T1000 (cell line): ENCODE measurements at places on chromosomes 5 and 9.

- peak; percentile 76 for DNase-seq
Measured at GRCh38 chr5:153629027-153629895, 138.8 kb downstream of the GRIA1 start.

DNA sequence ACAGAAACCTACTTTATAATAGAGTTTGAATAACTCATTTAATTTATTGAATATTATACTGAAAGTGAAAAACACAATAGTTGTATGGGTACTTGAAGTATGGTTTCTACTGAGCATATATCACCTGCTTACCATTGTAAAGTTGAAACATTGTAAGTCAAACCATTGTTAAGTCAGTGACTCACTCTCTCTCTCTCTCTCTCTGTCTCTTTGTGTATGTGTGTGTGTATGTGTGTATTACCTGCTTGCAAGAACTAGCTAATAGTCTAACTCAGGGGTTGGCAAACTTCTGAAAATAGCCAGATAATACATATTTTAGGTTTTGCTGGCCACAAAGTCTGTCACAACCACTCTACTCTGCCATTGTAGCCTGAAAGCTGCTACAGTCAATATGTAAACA lies 564.3 kb upstream of the ZNF608 start:
- no peak for DNase-seq

GRCh38 chr5:111679611-111680010 lies 77.4 kb downstream of the NREP start:
- DNase-seq: no peak

DNA sequence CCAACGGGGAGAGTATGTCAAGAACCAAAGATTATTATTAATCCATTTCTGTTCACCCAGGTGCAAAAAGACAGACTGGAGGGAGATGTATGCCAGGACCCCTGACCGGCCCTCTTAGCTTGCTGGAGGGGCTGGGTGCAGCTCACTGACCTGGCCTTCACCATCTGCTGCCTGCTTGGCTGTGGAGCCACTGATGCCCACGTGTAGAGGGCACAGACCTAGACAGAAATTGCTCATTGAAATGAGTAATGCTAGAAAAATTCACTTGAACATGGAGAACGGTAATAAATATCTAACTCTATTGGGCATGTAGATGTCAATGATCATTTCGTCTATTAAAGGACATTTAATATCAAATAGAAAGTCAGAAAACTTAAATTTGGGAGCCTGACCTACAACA lies 58.8 kb upstream of the ERCC6L2 start:
- no peak for DNase-seq

GRCh38 chr5:54518146-54518817 lies 723 bp downstream of the SNX18 start:
- DNase-seq: no peak

GRCh38 chr5:173972607-173972924 lies 16.4 kb upstream of the C5orf47 start:
- DNase-seq: no peak

GRCh38 chr9:97388721-97389238 lies 23.1 kb upstream of the TDRD7 start:
- no peak for DNase-seq

- peak; percentile 25 for DNase-seq
Measured at GRCh38 chr9:76255781-76256455, 138.3 kb downstream of the RFK start.

GRCh38 chr9:82367929-82368328 lies 379.4 kb downstream of the SPATA31D1 start:
- DNase-seq: no peak

DNA sequence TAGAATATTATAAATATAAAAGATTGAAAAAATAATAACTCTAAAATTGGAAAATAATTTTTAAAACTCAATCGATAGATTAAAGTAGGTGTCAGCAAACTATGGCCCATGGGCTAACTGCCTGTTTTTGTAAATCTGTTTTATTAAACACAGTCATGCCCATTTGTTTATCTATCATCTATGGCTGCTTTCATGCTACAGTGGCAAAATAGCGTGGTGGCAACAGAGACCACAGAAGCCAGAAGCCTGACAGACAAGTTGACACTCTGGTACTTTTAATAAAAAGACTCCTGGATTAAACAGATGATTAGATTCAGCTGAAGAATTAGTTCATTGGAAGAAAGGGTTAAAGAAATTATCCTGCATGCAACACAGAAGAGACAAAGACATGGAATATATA lies 400.7 kb upstream of the RORB start:
- no peak for DNase-seq

GRCh38 chr5:424301-425110 lies 18.5 kb upstream of the EXOC3 start:
- peak; percentile 13 for DNase-seq

DNA sequence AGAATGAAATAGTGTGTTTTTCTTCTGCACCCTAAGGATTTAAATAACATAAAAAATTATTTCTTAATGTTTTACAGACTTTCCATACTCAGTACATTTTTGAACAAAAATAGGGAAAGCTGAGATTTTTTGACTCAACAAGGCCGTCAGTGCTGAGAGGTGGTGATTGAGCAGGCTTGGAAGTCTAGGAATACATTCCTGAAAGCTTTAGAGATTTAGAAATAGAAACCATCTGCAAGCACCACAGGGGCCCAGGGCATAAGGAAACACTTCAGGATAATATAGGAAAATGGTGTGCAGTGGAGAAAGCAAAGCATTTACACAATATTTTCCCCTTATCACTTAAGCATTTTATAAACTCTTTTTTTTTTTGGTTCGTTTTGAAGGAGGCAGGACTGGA lies 5.2 kb downstream of the BASP1 start:
- no peak for DNase-seq

GRCh38 chr5:165569551-165569950 lies 2064.1 kb downstream of the MAT2B start:
- no peak for DNase-seq

GRCh38 chr9:2241461-2241835 lies 226.3 kb downstream of the SMARCA2 start:
- no peak for DNase-seq

DNA sequence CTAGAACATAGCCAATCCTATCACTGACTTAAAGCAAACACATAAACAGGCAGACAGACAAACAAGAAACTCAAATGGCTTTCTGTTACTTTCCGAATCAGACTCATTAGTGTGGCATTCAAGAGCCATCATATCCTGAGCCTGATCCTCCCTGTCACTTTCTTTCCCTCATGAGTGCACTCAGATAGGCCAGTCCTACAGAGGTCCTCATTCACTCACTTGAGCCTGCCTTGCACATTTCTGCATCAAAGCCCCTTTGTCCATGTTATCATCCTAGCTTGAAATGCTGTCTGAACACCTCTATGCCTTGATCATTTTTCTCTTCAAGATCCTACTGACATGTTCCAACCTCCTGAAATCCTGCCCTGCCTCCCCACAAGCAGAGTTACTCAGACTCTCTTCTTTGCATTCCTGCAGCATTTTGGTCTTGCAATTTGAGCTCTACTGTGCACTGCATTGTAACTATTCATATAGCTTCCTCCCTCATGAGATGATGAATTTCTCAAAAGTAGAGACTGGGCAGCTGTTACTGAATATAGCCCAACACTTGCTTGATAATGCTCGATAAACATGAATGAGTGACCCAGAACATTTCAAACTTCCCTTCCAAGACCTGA lies 126.9 kb downstream of the PALM2AKAP2 start:
- no peak for DNase-seq

GRCh38 chr5:5464036-5464715 lies 41.7 kb downstream of the ICE1 start:
- DNase-seq: no peak

- DNase-seq: no peak
Measured at GRCh38 chr5:65790371-65791163, 68.6 kb downstream of the NLN start.

GRCh38 chr5:152532714-152533113 lies 127.6 kb upstream of the NMUR2 start:
- DNase-seq: no peak

DNA sequence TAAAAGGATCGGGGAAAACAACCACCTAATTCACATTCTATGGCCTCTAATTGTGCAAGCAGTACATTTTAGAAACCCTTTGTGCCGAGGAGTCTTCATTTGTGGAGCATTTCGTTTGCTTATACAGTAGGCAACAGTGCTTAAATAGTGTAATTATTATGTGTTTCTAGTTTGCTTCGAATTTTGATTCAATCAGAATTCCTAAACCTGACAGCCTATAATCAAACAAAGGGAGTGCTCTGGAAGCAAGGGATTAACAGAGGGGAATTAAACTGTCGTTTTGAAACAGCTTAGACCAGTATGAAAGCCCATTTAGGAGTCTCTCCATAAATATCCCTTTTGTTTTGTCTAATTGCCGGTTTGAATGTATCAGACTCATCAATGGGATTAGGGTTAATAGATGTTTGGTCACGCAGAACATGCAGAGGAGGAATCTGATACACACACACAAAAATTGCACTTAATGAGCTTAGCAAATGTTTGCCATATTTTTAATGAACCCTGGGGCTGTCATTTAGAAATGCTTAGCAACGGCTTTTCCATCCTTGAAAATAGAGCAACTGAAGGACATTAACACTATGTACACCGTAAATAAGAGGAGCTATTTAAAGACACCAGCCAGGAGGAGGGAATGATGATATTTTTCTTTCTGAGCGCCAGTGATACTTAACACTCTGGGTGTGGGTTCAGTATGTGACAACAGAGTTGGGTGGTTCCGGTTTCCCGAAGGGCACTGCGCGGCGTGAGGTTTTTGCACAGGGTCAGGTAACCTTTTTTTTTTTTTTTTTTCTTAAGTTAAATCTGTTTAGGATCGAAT lies 404.7 kb downstream of the TLE4 start:
- no peak for DNase-seq

DNA sequence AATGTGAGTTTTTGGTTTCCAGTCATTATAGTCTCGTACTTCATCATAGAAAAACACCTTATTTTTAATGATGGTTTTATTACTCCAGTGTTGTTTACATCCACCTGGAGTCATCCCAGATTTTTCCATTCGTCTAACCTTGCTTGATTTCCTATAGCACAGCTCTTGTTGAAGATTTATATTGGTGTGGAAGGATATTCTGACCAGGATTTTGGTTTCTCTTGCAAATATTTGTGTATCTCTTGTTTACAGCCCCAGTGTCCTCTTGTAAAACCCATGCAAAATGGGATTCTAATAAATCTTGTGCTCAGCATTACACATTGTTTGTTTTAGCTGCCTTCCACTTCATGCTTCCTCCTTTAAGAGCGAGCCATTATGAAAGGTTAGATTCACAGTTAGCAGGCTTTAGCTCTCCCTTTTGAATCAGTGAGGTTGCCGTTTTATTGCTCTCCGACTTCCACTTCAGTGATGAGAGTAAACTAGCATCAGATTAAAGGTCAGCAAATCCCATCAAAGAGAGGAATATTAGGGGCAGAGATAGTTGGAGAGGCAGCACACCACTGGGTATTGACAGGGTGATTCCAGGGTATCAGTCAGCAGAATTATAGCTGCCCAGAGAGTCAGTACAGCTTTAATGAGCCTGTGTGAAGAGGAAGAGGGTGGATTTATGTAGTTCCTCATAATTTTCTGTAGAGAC lies 157.1 kb downstream of the PBX3 start:
- no peak for DNase-seq

DNA sequence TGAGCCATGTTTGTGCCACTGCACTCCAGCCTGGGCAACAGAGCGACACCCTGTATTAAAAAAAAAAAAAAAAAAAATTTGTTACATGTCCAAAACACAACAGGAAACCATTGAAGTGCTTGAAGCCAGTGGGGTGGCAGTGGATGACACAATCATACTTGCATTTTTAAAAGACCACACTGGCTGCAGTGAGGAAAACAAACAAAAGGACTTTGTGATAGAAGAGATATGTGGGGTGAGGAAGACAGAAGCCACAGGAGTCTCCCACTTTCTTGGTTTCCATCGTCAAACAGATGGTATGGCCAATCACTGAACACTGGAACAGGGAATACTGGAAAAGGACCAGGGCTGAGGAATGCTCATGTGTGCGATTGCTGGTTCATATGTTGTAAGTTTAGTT lies 20.9 kb upstream of the COMMD10 start:
- no peak for DNase-seq

GRCh38 chr9:120299785-120300184 lies 280.2 kb downstream of the CDK5RAP2 start:
- no peak for DNase-seq

DNA sequence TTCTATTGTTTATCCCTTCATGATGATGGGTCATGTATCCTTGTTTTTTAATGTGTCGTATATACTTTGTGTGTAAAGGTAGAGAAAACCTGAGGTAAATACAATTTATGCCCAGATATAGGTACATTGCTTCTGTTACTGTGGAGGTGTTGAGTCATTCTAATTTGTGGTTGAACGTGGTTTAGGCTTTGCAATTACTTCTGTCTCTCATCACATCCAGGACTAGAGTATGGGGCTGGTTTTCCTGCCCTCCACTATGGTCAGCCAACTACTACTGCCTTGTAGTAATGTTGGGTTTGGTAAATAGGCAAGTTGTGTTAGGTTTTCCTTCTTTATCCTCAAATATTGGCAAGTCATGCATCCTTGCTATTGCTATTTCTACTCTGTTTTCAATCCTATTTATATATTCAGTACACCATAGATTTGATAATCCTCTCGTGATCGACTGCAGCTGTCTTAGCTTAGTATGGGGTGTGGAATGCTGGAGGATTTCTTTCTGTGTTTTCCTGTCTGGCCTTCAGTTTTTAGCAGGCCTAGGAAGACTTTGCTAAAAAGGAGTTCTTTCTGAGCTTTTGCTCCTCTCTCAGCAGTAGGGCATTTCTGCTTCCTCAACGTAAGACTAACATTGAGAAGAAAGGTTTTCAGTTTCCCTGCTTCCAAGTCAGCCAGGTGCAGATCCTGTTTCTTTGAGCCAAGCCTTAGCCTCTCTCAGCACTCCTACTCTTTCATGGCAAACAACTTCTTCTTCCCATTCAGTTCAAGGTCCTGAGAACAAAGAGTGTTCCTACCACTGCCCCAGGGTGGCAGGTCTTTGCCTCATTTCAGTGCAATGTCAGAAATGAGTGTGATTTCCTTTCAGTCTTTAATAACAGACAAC lies 844.4 kb upstream of the CDH18 start:
- DNase-seq: no peak

GRCh38 chr9:77277719-77278118 lies 100.4 kb downstream of the VPS13A start:
- no peak for DNase-seq

DNA sequence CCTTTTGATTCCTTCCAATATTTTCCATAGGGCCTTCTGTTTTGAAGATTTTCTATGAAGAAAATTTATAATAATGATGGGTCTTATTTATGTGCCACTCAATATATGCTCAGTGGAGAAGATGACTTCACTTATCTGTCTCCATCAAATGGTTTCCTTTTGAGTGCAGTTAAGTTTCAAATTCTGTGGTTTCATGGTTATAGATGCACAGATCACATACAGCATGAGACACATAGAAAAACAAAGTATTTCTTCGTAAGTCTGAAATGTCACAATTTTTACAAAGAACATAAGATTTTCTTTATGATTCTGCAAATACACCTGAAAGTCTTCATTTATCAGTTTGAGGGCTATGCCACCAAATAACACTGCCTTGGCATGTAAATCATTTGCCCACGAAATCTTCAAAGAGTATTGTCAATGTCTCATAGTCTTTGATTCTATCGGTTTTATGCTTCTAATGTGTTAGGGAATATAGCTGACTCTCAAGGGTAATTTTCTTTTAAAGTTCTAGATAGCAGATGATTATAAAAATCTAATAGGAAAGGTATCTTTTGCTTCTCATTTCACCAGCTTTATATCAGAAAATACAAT lies 14.1 kb downstream of the CFAP95 start:
- no peak for DNase-seq

GRCh38 chr5:16315501-16315900 lies 135.9 kb upstream of the MARCHF11 start:
- DNase-seq: no peak
